ENCODE measurements at places on chromosomes 16 and 17.

GRCh38 chr17:67765623-67766022 lies 47.9 kb downstream of the NOL11 start:
- DNase-seq, result no peak

GRCh38 chr17:35496451-35497290 lies 40.8 kb downstream of the SLFN12L start:
- DNase-seq, result no peak

DNA sequence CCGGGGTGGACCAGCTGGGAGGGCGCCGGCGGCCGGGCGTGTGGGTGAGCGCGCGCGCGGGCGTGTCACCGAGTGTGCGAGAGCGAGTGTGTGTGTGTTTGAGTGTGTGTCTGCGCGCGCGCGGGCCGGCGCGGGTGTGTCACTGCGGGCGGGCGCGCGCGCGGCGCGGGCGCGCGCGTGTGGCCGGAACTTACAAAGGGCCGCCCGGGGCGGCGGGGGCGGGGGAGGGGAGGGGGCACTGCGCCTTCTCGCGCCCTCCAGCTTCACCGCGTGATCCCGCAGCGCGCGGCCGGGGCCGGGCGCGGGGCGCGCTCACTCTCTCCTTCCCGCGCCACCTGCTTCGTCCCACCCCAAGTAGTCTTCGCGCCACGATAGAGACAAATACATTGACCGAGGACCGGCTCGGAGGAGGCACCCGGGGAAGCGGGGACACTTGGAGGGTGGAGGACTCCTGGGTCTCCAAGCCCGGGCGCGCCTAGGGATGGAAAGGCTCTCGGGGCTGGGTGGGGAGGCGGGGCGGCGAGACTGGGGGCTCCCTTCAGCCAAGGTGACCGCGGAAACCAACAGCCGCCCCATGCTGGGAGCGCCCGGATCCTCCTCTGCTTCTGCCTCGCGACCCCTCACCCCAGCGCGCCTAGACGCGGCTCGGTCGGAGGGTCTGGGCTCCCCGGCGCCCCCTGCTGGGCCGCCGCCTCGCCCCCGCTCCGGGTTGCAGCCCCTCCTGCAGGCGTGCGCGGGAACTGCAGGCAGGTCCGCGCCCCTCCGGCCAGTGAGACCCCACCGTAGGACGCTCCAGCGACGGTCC lies at the start of gene SRCIN1:
Gene SRCIN1 (minus strand): TSS at position 112 of the 805 bp plus-strand sequence. CDS start 247 bp downstream, outside the sequence.
- no peak for DNase-seq

DNA sequence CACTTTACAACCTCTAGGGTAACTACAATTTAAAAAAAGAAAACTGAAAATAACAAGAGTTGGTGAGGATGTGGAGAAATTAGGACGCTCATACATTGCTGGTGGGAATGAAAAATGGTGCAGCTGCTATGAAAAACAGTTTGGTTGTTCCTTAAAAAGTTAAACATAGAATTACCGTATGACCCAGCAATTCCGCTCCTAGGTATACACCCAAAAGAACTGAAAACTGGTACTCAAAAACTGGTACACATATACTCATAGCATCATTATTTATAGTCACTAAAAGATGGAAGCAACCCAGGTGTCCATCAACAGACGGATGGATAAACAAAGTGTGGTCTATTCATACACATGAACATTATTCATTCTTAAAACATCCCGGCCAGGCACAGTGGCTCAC lies 42.9 kb upstream of the DNAH17 start:
- no peak for DNase-seq

- DNase-seq, result no peak
Observed at GRCh38 chr17:11598274-11599221, at the start of gene DNAH9. TSS of gene DNAH9 (plus strand) at chr17:11598470. CDS start at chr17:11598499, 29 bp downstream.

- DNase-seq, result no peak
Observed at GRCh38 chr17:61722398-61722797, 131.4 kb upstream of the NACA2 start.

DNA sequence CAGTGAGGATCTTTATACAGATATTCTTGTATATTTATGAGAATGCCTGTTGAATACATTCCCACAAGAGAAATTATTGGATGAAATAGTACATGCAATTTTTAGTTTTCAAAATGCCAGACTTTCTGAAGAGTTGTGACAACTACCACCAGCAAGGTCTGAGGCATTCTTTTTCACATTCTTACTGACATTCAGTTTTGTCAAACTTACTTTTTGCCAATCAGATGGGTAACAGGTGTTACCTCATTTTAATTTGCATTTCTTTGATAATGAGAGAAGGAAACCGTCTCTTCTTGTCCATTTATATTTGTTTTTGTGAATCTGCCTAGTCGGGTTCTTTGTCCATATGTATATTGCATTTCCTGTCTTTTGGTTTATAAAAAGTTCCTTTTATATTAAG lies 24.3 kb downstream of the NOL11 start:
- DNase-seq, result no peak

GRCh38 chr17:7072406-7072805 lies 7.6 kb downstream of the CLEC10A start:
- DNase-seq, result no peak

DNA sequence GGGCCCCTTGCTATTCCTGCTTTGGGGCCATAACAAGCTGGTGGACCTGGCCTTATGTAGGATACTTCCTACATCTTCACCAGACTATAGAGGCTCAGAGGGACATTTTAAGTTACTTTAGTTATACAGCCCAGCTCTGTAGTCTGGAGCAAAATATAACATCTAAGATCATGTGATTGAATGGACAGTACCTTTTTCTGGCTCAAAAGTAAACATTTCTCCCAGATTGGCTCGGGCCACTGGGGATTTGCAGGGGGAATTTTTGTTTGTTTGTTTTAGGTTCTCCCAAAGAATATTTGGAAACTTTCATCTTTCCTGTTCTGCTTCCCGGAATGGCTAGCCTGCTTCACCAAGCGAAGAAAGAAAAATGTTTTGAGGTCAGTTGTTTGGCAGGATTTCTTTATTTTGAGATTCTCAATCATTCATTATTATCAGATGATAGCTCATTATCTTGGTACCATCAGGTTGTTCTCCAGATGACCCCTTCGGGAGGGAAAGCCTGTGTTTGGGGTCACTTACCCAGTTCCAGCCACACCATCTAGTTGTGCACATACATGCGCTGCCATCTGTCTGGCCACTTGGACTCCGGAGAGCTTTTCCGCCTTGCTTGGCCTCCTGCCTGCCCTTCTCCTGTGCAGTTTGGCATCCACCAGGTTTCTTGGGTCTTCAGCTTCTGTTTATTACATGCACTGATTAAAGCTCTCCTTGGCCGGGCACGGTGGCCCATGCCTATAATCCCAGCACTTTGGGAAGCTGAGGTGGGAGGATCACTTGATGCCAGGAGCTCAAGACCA lies 17.2 kb downstream of the IQCK start:
- no peak for DNase-seq

DNA sequence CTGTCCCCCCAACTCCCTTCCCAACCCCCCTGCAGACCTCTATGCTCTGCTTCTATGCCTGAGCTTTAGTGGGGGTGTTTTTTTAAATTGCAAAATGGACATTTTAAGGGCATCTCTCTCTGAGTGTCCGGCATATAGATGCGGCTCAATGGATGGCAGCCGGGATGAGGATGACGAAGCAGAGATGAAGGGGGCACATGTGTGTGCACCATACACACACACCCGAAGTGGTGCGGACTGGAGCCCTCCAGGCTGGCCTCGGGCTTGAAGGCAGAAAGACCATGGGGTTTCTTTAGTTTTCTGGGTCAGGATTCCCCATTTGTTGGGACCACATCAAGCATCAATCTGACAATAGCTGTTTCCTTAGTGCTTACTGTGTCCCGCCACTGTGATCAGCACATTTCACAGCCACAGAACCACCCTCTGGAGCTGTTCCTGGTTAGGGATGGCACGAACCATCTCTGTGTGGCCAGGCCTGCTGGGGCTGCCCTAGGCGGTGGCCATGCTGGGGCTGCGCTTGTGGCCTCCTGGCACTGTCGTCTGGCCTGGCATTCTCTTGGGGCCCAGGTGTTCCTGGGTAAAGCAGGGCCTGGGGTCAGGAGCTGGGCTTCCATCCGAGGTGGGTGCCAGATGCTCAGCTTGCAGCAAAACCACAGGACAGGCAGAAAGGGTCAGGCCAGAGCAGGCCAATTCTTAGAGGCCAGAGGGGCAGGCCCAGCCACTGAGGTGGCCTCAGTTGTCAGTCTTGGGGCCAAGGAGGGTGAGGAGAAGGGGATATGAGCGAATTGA lies 49.9 kb downstream of the NT5M start:
- no peak for DNase-seq

- no peak for DNase-seq
Observed at GRCh38 chr16:86934581-86935375, 356.4 kb downstream of the FOXL1 start.
